ENCODE measurements at places on chromosomes 11 and 22.

DNA sequence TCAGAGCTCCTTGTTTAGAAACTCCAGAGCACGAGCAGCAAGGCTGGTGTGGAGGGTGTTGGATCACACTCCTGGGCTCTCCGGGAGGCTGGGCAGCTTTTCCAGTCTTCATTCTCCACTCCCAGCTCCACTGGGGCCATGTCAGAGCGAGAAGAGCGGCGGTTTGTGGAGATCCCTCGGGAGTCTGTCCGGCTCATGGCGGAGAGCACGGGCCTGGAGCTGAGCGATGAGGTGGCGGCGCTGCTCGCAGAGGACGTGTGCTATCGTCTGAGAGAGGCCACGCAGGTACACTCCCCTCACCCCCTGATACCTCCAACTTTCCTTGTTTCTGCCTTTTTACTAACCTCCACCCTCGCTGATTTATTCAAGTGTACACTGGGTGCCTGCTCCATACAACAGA lies 4.5 kb downstream of the TAF6L start:
- no peaks in the 10 kb centered on the region for H3K36me3 ChIP-seq
- H3K27ac ChIP-seq: no peak overlapping the region
- H3K27me3 ChIP-seq: no peaks in the 10 kb centered on the region
- DNase-seq: no peak

DNA sequence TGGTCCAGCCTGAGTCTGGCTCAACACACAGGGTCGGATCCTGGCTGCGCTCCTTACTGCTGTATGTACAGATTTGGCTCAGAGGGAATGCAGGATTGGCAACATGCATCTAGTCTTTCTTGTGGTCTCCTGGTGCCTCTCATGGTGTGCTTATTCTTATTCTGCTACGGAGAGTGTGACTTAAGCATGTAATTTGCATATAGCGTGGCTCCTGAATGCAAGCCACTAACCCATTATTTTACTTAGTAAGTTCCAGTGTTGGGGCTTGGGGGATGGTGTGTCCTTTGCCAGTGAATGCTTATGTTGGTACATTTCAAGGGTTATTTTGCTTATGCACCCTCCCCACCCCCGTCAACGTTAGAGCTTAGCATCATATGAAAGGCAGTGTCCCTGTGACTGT lies 51.2 kb downstream of the PTPRJ start:
- H3K4me3 ChIP-seq: no peak overlapping the region
- no peak overlapping the region for H3K27ac ChIP-seq
- H3K36me3 ChIP-seq: no peaks in the 10 kb centered on the region

GRCh38 chr11:7849018-7849417 lies 52.3 kb upstream of the OR5P2 start:
- H3K4me3 ChIP-seq: no peak overlapping the region
- H3K27me3 ChIP-seq: no peaks in the 10 kb centered on the region
- H3K36me3 ChIP-seq: no peaks in the 10 kb centered on the region
- no peak overlapping the region for H3K27ac ChIP-seq

DNA sequence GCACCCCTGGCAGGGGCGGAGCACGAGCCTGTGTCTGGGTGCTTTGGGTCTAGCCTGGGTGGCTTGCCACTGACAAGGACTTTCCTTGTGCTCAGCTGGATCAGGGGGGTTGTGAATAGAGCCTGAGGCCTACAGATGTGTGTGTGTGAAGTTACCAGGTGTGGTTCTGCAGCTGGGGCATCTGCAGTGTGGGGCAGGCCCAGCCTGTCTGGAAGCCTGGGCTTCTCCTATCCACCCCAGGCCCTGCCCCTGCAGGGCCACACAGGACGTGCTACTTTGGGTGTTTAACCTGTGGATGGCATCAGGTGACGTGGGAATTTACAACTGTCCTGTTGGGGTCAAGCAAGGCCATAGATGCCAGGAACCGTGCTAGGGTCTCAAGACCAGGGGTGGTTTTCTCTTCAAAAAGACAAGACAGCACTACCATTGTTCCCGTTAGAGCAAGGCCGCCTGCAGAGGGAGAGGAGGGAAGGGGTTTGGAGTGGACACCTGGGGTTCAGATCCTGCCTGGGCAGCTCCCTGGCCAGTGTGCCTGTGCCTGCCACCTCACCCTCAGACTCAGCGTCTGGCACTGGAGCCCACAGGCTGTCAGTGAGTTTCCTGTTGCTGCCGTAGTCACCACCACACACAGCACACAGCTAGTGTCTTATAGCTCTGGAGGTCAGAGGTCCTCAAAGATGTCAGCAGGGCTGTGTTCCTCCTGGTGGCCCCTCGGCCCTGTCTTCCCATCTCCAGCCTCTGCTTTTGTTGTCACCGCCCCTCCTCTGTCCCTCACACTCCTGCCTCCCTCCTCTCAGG lies 31.6 kb downstream of the CTTN start:
- H3K36me3 ChIP-seq: peaks cover 18% of the 10 kb centered on the region
- no peak overlapping the region for H3K4me3 ChIP-seq
- H3K4me1 ChIP-seq: no peaks in the 10 kb centered on the region
- no peaks in the 10 kb centered on the region for H3K27me3 ChIP-seq

GRCh38 chr22:24471570-24471969 lies 23.6 kb upstream of the UPB1 start:
- H3K27me3 ChIP-seq: no peaks in the 10 kb centered on the region
- no peaks in the 10 kb centered on the region for H3K36me3 ChIP-seq
- H3K27ac ChIP-seq: 0 out of 2 replicates have a peak overlapping the region, but pooled peaks have one; percentile 4
- no peak overlapping the region for H3K4me3 ChIP-seq
- no peak for DNase-seq

DNA sequence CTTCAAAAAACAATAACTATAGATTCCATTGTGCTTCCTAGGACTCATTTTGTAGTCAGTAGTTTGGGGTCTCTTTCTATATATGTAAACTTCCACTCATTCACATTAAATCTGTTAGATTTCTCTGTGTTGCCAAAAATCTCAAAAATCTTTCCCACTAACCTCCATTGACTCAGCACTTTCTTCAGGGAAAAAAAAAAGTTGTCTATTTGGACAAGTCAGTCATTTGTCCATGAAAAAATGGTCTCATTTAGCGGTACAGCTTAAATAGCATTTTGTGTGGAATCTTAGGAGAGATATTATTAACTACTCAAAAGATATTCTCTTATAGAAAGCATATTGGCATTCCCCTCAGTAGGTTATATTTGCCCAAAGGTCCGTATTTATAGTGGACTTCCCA lies 81.9 kb downstream of the PPP2R1B start:
- H3K27me3 ChIP-seq: no peaks in the 10 kb centered on the region
- no peak overlapping the region for H3K4me3 ChIP-seq
- no peak overlapping the region for H3K27ac ChIP-seq
- no peaks in the 10 kb centered on the region for H3K4me1 ChIP-seq
- no peak for DNase-seq

DNA sequence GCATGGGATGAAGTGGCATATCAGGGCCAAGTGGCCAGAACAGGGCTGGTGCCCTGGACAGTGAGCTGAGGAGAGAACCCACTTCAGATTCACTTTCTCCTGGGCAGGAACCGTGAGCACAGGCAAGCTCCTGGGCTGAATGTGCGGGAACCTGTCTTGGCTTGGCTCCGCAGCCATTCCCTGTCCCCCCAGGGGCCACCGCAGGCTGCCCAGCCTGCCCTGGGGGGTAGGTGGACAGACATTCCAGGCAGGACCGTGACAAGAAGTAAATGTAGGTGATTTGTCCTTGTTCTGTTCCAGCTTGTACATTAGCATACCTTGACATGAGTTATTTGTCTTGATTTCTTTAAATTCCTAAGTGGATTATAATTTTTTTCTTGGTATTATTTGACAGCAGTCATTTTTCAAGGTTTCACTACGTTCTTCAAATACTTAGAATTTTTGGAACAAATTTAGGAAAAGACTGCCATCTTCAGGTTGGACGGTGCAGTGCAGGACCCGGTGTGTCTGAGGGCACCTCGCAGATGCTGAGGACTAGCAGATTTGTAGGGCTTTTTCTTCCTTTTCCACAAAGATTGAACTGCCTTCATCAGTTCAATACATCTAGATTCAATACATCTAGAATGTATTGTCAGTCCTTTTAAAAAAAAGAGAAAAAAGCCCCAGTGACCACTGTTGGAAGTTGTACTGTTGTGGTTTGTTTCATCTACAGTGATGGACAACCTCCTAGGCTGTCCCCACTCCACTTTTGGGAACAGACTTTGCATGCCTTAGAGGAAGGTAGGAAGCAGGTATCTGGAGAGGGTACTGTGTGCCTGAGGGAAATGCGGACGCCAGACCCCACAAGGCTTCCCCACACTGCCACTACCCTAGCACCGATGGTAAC lies 115.1 kb upstream of the RASSF10 start:
- H3K4me1 ChIP-seq: no peaks in the 10 kb centered on the region
- peak; percentile 13 for DNase-seq
- no peaks in the 10 kb centered on the region for H3K27me3 ChIP-seq
- H3K27ac ChIP-seq: no peak overlapping the region
- H3K36me3 ChIP-seq: peaks cover 4% of the 10 kb centered on the region

- no peaks in the 10 kb centered on the region for H3K4me1 ChIP-seq
- no peaks in the 10 kb centered on the region for H3K27me3 ChIP-seq
- no peak for DNase-seq
- no peak overlapping the region for H3K4me3 ChIP-seq
- H3K36me3 ChIP-seq: peaks cover 3% of the 10 kb centered on the region
Observed at GRCh38 chr22:19454156-19454555, 6.6 kb upstream of the C22orf39 start.

- H3K27me3 ChIP-seq: no peaks in the 10 kb centered on the region
- no peak overlapping the region for H3K4me3 ChIP-seq
- no peaks in the 10 kb centered on the region for H3K36me3 ChIP-seq
- no peaks in the 10 kb centered on the region for H3K4me1 ChIP-seq
- H3K27ac ChIP-seq: no peak overlapping the region
Observed at GRCh38 chr22:28627791-28628190, 51.8 kb downstream of the TTC28 start.

DNA sequence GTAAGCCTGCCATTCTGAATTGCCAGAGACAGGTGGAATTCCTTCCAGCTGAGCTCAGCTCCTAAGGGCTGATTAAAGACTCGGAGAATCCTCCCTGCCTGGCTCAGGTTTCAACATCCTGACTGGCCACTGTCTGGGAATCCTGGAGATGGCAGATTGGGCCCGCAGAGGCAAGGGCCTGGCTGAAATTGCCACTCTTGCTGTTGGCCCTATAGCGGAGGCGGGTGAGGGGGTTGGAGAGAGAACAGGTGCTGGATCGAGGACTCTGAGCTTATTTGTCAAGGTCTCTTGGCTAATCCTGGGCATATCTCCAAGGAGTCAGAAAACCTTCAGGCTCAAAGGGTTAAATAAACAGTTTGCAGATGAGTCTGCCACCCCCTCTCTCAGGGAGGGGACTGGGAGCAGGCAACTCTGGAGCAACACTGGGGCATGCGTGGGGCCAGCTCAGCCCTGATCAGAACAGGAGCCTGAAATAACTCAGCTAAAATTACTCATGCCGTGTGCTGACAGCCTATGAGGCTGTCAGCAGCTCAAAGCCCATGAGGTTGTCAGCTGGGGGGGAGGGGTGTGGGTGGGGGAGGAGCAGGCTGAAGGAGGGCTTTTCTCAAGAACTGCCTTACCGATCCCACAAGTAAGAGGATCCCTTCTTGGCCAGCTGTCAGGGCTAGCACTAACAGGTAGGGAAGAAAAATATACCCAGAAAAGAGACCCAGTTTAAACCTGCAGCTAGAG lies 14.7 kb upstream of the MFRP start:
- peaks cover 28% of the 10 kb centered on the region for H3K4me1 ChIP-seq
- H3K36me3 ChIP-seq: no peaks in the 10 kb centered on the region
- H3K27ac ChIP-seq: no peak overlapping the region
- peaks cover 3% of the 10 kb centered on the region for H3K27me3 ChIP-seq

DNA sequence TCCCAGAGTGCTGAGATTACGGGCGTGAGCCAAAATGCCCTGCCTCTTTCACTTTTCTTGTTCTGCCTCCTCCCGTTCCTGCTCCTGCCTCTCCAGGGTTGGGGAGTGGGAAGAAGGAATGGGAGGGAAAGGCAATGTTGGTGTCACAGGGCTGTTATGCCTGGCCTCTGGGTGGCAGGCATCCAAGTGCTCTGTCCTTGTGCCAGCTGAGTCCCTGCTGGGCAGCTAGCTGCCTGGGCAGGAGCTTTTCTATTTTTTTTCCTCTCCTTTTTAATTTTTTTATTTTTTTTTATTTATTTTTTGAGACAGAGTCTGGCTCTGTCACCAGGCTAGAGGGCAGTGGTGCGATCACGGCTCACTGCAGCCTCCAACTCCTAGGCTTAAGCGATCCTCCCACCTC lies 4.1 kb upstream of the SAC3D1 start:
- no peaks in the 10 kb centered on the region for H3K27me3 ChIP-seq
- H3K4me3 ChIP-seq: no peak overlapping the region
- DNase-seq: no peak
- no peak overlapping the region for H3K27ac ChIP-seq

DNA sequence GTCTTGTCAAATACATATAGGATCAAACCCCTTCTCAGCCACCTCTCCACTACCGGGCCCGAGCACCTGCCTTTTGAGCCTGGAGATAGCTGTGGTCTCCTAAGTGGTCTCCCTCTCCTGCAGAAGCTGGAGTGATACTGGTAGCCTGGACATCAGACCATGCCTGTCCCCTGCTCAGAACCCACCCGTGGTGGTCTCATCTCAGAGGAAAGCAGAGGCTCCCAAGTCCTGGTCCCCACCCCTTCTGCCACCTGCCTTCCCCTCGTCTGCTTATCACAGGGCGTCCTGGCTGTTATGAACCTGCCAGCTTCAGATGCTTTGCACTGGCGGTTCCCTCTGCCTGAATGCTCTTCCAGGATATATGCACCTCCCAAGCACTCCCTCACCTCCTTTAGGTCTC lies 50.5 kb upstream of the EIF3D start:
- no peak overlapping the region for H3K27ac ChIP-seq
- H3K27me3 ChIP-seq: no peaks in the 10 kb centered on the region
- H3K4me3 ChIP-seq: no peak overlapping the region
- H3K4me1 ChIP-seq: no peaks in the 10 kb centered on the region
- H3K36me3 ChIP-seq: no peaks in the 10 kb centered on the region
- no peak for DNase-seq

GRCh38 chr22:21624120-21624879 lies 5.5 kb downstream of the YDJC start:
- H3K4me1 ChIP-seq: peaks cover 60% of the 10 kb centered on the region
- peak overlapping the region; percentile 44 for H3K27ac ChIP-seq
- H3K36me3 ChIP-seq: no peaks in the 10 kb centered on the region
- DNase-seq: no peak
- H3K4me3 ChIP-seq: no peak overlapping the region

GRCh38 chr11:31387379-31387778 lies 17.7 kb downstream of the DNAJC24 start:
- no peak overlapping the region for H3K4me3 ChIP-seq
- no peak overlapping the region for H3K27ac ChIP-seq
- no peak for DNase-seq
- H3K4me1 ChIP-seq: no peaks in the 10 kb centered on the region
- no peaks in the 10 kb centered on the region for H3K36me3 ChIP-seq

DNA sequence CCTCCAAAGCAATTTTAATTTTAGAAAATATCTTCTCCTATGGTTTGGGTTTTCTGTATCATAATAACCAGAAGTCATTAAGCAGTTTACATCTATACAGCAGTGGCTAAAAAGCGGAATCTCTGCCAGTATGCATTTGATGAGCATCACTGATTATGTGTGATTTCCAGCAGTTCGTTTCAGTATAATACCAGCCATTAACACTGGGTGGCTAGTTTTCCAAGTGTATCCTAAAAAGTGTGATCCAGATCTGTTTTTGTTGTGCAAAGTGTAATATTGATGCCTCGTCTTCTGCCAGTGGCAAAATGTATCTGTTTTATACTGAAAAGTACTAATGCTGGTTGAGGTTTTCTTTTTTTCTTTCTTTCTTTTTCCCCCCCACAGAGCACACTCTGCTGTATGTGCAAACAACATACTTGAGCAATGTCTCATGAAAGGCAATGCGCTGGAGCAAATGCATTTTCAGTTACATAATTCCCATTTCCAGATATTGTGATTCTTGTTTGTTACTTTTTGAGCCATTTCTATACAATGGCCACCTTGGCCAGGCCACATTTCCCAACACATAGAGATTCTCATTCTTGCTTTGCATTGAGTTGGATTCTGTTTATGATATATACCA lies 64.2 kb downstream of the SLC36A4 start:
- no peak for DNase-seq
- no peaks in the 10 kb centered on the region for H3K36me3 ChIP-seq
- H3K27ac ChIP-seq: no peak overlapping the region
- no peak overlapping the region for H3K4me3 ChIP-seq
